ENCODE measurements at places on chromosomes 2 and 18. TPM values are rescaled to one million over a fixed set of nuclear protein-coding genes. Genes with fewer than 3 reads are reported as not detected.

Gene SMAD4
- total RNA-seq: 62.9 TPM

Gene CREB1
- total RNA-seq: 77.3 TPM

Gene INPP4A
- total RNA-seq: 26.3 TPM

Gene HS6ST1
- total RNA-seq: 61.0 TPM

Gene CNDP1
- total RNA-seq: not detected

Gene TGFBRAP1
- total RNA-seq: 21.6 TPM

Gene CRYBA2
- total RNA-seq: not detected

Gene SERPINB12
- total RNA-seq: not detected

Gene HJURP
- total RNA-seq: 43.5 TPM

Gene DUSP11
- total RNA-seq: 40.5 TPM

Data from mammary epithelial cell (primary cell).